ENCODE measurements at places on chromosomes 5 and 9.

- no peak for ATAC-seq
Observed at GRCh38 chr9:2163231-2163885, 148.2 kb downstream of the SMARCA2 start.

DNA sequence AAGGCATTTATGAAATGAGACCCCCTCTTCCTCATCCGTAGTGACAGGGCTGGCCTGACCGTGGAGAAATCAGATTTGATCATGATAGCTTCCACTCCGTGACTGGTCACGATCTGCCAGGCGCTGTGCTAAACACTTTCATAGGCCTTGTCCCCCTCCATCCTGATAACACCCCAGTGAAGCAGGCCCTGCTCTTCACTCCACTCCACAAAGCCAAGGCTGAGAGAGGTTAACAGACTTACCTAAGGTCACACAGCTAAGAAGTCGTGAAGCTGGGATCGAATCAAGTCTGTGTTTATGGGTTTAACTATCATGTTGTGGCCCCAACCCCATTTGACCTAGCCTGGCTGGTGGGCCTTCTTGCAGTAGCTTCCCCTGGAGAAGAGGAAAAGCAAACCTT lies 53.3 kb upstream of the IL17B start:
- no peak for ATAC-seq

GRCh38 chr9:78763424-78763823 lies 466.5 kb downstream of the PSAT1 start:
- no peak for ATAC-seq

DNA sequence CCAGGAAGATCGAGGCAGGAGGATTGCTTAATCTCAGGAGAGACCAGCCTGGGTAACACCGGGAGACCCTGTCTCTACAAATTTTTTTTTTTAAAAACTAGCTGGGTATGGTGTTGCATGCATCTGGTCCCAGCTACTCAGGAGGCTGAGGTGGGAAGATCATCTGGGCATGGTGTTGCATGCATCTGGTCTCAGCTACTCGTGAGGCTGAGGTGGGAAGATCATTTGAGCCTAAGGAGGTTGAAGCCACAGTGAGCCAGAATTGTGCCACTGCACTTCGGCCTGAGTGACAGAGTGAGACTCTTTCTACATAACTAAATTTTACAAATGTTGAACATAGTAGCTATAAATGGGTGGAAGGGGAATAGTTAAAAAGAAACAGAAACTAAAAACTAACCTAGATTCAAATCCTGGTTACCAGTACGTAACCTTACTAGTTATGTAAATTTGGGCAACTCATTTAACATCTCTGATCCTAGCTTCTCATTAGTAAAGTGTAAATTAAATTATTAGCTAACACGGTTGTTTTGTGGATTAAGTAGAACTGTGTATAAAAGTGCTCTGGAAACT lies 41.7 kb downstream of the TMEM161B start:
- ATAC-seq: no peak

DNA sequence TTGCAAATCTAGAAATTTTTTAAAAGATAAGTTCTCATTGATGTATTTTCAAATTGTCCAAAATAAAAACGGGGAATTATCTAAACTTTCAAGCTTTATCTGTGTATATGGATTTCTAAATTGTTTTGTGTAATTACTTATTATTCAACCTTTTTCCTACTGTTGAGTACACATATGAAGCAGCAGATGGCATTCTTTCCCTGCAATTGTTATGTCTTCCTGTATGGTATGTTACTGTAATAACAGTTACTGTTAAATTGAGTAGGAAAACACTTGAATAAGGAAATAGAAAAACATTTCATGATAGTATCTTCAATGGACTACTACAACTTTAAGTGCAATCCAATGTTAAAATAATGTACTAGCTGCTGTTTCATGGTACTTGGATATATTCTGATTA lies 124.8 kb downstream of the RANBP17 start:
- no peak for ATAC-seq

GRCh38 chr9:7172154-7173115 lies 414.7 kb downstream of the KDM4C start:
- ATAC-seq: no peak

GRCh38 chr5:65876496-65876895 lies 49.9 kb upstream of the ERBIN start:
- ATAC-seq: no peak

DNA sequence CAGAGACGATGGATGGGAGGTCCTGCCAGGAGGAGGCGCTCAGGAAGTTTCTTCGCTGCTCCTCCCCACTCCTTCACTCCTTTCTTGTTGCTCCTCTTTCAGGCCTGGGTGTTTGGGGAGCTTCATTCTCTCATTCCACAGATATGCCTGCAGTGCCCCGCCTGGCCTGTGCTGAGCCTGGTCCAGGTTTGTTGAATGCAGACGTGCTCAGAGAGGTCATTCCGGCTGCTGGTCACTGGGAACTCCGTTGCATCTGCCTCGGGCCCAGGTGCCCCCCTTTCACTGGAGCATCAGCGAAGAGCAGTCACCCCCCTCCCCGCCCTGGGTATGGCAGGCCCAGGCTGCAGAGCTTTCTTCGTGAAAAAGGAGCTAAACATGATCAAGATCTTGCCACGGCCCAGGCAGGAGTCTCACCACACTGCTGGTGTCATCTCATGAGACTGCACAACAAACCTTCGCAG lies 15.5 kb downstream of the SURF6 start:
- no peak for ATAC-seq

- no peak for ATAC-seq
Observed at GRCh38 chr5:34447424-34447823, 208.7 kb upstream of the RAI14 start.

GRCh38 chr9:87116492-87116891 lies 169.2 kb upstream of the GAS1 start:
- no peak for ATAC-seq

DNA sequence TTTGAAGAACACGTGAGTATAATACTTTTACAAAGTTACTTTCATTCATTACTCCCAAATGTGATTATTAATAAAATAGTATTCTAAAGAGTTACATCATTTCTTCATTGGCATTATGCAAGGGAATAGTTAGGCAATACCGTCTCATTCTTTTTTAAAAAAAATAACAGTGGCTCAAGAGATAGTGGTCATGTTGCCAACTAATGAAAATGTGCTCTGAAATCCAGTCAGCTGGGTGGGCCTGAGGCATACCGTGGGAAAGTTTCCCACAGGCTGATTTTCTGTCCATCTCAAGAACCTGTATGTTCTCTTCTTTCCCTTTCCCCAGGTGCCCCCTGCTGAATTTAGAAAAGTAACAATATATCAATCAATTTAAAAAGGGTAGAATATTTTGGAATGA lies 40.8 kb upstream of the ROPN1L start:
- ATAC-seq: no peak

DNA sequence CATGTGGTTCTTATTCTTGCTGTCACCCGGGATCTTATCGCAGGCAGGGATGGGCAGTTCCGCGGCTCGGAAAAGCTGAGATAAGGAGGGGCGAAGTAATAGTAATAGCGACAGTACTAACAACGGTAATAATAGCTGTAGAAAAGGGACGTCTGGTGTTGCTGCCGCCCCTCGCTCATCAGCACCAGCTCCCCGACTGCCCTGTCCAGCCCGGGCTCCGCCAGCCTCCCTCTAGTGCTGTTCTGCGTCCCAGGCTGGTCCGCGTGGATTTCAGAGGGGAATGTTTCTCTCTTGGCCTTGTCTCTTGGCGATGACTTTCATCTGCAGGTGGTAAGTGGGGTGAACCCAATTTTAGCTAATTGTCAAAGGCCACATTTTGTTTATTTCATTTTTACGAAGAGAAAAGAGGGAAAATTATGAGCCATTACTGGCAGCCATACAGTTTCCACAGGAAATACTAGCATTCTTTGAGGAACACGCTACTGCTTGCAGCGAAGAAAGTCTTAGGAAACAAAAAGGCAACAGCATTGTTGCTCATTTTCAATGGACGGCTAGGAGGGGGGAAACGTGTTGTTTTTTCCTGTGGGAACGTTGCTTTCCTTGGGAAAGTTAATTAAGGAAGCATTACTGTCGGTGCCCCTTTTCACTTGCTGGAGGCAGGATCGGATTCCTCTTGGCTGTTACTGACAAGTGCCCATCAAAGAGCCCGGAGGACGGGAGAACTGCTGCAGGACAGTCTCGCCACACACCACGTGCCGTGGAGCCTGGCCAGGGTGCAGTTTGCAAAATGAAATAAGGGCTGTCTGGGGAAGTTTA lies 762 bp downstream of the SNCAIP start:
- no peak for ATAC-seq

DNA sequence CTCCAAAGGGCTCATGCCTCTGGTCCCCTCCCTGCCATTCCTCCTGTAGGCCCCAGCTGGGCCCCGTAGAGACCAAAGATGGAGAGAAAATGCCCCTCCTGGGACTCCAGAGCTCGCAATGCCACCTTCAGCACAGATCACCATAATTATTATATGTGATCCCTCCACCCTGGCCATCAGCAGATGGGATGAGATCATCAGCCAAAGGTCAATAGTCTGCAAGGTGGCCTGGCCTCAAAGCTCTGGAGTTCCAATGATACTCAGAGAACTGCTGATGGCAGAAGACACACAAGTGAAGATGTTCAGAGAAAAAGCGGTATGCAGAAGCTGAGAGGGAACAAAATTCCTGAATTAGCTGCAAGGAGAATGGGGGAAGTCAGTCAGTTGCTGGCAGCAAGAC lies 5.0 kb downstream of the RPP25L start:
- no peak for ATAC-seq

DNA sequence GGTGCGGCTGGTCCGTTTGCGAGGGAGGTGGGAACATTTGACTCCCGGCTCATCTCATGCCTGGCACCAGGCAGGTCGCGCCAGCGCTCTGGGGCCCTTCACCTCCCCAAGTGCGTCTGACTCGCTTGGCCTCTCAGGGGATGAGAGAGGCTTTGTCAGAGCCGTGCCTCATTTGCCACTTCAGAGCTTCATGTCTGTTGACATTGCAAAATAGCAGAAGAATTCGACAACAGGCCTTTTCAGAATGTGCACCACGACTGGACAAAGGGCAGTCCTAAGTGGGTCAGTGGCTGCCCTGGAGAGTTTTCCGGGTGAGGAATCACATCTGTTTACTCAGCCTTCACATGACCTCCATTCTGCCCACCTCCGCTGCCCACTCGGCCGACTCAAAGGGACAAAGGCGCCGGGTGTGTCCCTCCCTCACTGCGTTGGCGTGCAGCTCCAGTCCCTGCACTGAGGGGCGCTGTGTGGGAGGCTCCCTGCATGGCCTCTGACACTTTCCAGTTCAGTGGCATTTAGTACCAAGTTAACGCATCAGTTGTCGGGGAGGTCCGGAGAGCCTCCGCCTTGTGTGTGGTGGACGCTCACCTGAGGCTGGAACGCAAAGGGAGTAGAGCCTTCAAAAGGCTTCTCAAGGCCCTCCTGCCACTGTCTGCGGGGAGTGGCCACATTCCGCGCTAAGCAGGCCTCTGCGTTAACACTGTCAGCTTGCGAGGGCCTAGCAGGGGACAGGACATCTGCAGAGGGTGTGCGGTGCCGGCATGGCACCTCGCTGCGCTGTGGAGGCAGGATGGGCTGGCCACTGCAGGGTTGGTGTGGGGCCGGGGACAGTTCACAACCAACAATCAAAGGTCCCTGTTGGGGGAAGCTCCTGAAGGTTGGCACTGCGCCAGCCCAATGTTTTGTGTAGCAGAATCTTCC lies 171.5 kb downstream of the NXNL2 start:
- ATAC-seq: no peak

GRCh38 chr5:155885199-155885598 lies 441.8 kb upstream of the SGCD start:
- no peak for ATAC-seq

DNA sequence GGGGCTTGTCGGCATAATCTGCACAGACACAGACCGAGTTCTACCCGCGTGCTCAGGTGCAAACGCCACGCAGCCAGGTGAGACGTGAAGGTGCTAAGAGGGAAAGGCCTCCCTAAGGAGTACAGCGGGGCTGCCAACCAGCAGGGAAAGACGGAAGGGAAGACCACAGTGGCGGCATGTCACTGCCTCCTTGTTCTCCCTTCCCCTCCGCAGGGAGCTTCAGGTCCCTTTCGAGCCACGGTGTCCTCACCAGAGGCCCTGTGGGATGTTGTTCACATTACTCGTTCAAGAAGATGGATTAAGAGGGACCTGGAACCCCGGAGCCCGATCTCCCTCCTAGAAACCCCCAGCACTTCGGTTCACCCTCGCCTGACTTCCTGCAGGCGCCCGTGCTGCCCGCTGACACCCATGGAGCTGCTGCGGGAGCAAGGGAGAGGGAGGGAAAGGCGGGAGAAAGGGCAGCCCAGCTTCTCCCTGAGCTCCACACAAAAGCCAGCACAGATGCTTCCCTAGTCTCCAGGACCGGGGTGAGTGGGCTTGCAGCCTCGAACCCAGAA lies 686 bp downstream of the BRD9 start:
- ATAC-seq: no peak
